Stimulated activated CD4-positive, alpha-beta T cell treated with anti-CD3 and anti-CD28 coated beads, Interleukin-2, amount 100 ng/mL, for 24 hours (primary cell): ENCODE measurements at places on chromosomes 4 and X.

DNA sequence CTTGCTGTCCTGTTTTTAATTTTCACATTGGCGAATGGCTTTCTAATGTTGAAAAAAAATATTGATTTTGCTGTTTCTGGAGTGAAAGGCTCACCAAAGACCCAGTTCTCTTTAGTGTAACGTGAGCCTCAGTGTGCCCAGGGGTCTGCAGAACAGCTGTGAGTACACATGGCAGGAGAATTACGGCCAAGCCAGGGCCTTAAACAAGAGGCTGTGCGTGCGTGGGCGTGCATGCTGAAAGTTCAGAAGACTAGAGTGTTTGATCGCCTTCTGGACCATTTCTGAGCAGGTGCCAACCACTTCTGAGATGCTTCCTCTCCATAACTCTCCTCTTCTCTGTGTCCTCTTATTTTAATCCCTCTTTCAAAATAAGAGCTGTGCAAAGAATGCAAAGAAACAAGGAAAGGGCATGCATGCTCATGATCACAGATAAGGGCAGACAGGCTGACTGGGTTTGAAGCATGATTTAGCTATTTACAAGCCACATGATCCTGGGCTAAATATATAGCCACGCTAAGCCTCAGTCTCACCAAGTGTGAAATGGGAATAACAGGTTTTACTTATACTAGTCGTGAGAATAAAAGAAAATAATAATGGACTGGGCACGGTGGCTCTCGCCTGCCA is 9.9 kb downstream of the PHEX start:
- DNase-seq = no peak

DNA sequence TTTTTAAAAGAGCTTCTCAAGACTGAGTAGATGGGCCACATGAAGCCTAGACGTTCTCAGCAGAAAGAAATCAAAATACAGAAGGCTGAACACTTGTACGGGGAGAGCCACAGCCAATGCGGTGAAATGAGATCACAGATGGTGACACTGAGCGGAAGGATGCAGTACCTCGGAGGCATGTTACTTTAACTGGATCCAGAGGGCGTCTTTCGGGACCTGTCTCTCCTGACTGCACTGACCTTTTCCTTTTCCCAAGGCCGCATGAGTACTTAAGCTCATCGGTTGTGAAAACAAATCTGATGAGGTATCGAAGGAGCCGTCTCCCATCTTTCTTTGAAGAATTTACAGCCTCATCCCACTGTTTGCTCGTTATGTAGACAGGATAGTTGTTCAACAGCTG is 32.6 kb downstream of the BEND4 start:
- DNase-seq = no peak

DNA sequence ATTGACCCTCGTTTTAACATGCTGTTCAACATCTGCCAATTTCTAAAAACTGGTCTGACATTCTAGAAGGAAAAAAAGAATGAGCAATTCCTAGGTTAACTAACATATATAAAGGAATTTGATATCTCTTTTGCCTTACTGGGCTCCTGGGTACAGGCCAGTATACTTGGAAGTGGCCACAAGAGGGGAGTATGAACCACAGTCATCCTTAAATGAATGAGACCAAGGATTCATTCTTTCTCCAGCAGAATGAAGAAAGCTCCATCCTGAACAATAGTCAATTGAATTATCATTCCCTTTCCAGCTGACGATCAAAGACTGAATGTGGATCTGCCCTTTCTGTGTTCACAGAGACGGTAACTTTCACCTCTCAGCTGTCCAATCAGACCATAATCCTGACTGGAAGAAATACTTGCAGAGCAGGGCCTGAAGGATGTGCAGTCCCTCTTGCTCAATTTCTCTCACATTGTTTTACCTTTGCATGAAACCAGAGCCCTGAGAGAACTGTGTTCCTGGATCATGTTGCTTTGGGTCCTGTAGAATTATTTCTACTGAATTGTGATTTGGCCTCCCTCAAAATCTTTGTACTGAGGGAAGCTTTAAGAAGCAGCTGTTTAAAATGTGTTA is 14.8 kb upstream of the SPARCL1 start:
- DNase-seq = no peak

DNA sequence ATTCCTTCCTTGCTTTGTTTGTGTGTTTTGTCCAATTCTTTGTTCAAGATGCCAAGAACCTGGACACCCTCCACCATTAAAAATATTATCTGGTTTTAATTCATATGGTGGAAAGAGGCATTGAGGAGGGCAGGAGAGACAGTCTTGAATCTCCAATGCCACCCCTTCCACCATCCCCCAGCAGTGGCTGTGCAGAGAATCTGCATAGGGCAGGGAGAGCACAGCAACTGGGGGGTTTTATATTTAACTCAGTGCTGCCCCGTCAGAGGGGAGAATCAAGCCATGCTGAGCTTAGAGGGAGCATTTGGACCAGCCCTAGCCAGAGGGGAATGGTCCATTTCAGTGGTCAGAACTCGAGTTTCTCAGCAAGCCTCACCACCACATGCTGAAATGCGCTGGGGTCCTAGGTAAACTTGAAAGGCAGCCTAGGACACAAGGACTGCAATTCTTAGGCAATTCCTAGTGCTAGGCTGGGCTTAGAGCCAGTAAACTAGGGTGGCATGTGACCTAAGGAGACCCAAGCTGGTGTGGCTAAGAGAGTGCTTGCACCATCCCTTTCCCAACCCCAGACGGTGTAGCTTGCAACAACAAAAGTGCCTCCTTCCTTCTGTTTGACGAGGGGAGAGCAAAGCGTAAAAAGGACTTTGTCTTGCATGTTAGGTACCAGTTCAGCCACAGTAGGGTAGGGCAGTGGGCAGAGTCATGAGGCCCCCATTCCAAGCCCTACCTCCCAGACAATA is 34.2 kb downstream of the CCDC158 start:
- no peak for DNase-seq

GRCh38 chr4:159129814-159130550 is 27.1 kb downstream of the RAPGEF2 start:
- DNase-seq = no peak

GRCh38 chr4:151226004-151226932 is 50.7 kb upstream of the PRSS48 start:
- no peak for DNase-seq

DNA sequence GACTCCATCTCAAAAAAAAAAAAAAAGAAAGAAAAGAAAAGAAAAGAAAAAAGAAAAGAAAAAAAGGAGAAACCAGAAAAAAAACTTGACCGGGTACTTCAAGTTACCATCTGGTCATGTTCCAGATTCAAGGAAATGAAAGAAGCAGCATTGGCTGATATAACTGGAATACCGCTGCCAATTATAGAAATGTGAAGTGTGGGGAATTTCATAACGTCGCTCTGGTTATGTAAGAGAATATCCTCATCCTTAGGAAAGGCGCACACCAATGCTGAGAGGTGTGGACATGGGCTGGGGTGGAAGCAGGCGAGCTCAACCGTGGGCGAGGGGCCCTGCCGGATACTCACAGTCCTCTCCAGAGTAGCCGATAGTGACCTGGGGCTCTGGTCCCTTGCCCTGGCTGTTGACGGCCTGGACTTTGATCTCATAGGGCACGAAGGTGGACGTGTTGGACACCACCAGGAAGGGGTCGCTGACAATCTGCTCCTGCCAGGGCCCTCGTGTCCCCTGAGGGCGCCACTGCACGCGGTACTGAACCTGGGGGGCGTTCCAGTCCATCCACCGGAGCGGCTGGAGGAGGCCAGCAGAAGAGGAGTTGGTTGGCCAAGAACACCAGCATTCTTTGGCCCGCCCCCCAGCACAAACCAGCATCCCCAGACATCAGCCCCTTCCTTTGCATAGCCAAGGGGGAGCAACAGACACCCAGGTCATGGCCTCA is 19.5 kb downstream of the L1CAM start:
- DNase-seq = no peak

- DNase-seq = no peak
These were observed 124.7 kb upstream of the LNX1 start for GRCh38 chr4:53716011-53716410.

GRCh38 chr4:156790866-156791265 is 180.7 kb downstream of the PDGFC start:
- no peak for DNase-seq

DNA sequence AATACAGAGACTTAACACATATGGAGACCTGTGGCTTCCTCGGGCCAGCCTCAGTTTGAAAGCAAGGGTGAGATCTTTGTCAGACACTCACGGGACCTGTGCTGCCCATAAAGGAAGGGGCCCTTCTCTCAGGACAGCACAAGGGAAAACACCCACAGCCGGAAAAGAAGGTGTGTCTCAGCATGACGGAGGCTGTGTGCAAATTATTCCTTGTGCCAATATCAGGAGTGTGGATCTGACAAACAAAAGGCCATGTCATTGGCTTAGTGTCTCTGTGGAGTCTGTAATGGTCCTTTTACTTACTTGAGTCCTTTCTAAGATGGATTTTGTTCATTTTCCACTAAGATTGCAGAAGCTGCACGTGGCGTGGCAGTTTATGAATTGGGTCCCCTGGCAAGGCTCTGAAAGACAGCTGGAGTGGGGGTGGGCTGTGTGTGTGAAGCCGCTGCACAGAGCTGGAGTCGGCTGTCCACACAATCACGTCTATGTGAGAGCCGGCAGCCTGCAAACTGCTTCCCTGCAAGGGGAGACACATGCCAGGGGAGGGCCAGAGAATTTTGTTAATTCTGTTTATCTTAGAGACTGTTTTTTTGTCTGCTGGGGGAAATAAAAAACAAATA is 1.9 kb downstream of the ENPP6 start:
- DNase-seq = no peak

- no peak for DNase-seq
These were observed 88.4 kb upstream of the CLNK start for GRCh38 chr4:10773010-10773409.

DNA sequence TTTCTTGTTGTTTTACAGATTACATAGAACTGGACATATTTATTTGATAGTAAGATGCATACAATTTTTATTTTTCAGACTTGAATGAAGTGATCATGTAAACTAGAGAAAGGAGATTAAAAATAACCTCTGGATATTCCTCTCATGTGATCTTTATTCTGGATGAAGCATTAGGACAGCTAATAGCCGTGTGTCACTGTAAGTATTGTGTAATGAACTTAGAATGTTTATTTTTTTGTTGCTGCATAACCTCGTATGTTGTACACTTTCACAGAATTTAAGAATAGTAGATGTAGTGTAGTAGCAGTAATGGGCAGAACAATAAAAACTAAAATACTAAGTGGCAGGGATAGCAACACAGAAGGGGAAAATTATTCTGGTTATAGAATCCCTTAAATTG is 2094.5 kb upstream of the TENM3 start:
- DNase-seq = no peak

- DNase-seq = no peak
These were observed 64.0 kb downstream of the MANBA start for GRCh38 chr4:102696758-102697157.

DNA sequence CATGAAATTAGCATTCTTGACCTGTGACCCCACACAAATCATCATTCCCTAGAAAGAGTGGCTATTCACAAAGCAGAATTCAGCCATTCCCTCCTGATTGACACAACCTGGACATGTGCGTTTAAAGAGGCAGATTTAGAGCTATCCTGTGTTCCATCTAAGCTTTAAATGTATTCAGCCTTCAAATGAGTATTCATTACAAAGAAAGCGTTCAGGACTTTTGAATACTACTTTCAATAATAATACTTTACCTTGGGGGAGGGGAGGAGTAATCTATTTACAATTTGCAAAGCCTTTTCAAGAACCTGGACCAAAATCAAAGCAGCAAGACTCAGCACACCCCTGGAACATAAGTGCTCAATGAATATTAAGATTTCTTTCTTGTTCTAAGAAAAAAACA is 22.5 kb upstream of the GPC4 start:
- no peak for DNase-seq

GRCh38 chrX:12947545-12948235 is 27.2 kb upstream of the TMSB4X start:
- DNase-seq = no peak

DNA sequence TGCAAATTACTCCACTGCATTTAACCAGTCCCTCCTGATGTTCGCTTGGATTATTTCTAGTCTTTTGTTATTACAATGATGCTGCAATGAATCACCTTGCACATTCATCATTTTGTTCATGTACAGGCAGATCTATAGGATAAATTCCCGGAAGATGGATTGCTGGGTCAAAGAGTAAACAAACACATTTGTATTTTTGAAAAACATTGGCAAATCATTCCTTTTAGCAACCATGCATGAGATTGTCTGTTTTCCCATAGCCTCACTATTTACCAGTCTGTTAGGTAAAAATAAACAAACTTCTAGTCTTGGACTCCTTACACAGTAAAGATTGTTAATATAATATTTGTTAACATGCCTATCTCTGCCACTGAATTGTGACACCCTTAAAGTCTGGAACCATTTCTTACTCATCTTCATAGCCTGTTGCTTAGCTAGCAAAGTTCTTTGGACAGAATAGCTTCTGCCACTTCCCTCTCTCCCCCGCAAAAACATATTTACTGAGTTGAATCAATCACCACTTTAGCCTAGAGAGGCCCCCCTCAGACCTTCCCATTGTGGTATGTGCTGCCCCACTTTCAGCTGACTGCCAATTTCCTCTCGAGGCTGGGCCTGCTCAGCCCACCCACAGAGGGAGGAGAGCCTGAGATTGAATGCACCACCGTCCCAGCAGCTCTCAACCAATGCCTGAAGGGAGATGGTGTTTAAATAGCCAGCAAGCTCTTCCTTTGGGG is 108.4 kb upstream of the ATXN3L start:
- no peak for DNase-seq

DNA sequence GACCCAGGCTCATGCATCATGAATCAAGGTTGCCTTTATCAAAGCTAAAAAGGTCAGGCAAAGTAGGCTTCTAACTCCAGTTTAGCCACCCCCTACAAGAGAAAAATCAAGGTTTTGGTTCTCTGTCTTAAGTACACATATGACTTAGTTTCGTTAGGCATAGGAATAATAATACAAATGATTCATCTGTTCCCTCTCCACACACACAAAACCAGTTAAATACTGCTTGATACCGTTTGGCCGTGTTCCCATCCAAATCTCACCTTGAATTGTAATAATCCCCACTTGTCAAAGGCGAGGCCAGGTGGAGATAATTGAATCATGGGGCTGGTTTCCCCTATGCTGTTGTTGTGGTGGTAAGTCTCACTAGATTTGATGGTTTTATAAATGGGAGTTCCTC is 226.2 kb downstream of the HS6ST2 start:
- DNase-seq = no peak

DNA sequence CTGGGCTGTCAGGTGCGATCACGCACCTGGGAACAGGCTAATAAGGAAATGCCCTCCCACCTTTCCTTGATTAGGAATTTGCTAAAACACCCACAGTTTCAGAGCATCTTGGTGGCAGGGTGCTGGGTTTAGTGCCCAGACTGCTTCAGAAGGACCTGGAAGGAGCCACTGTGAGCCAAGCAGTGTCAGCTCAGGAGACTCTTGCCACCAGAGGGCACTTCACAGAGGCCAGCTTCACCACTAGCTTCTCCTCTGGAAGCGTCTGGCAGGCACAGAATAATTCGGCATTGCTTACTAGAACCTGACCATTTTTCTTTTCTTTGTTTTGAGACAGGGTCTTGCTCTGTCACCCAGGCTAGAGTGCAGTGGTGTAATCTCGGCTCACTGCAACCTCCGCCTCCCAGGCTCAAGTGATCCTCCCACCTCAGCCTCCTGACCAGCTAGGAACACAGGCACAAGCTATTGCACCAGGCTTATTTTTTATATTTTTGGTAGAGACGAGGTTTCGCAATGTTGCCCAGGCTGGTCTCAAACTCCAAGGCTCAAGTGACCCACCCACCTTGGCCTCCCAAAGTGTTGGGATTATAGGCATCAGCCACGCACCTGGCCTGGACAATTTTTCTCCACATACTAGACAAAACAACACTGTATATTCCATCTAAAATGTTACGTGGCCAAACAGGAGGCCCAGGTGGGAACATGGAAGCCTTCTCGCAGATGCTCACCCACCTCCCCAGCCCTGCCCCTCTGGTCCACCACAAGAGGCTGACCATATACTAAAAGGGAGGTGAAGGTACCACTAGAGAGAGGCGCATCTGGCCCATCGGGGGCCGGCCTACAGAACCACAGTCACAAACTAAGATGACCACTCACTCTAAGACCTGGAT is 14.1 kb downstream of the NOP14 start:
- DNase-seq = no peak
